ENCODE measurements at places on chromosomes 12 and 14. TPM values are rescaled to one million over a fixed set of nuclear protein-coding genes. Genes with fewer than 3 reads are reported as not detected.

DNA sequence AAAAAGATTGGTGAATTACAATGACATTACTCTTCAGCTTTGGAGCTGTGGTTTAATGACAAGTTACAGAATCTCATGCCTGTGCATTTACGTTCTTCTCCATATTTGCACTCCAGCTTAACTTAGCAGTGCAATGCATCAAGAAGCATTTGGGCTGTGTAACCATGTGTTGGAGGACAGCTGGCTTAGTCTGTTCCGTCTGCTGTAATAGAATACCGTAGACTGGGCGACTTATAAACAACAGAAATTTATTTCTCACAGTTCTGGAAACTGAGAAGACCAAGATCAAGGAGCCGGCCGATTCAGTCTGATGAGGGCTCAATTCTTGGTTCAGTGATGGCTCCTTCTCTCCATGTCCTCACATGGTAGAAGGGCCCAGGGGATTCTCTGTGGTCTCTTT, 943.5 kb downstream of the BCL11B start:
- no peaks in the 10 kb centered on the region for H3K36me3 ChIP-seq
- DNase-seq: no peak
- no peak overlapping the region for H3K27ac ChIP-seq
- H3K4me1 ChIP-seq: no peaks in the 10 kb centered on the region

DNA sequence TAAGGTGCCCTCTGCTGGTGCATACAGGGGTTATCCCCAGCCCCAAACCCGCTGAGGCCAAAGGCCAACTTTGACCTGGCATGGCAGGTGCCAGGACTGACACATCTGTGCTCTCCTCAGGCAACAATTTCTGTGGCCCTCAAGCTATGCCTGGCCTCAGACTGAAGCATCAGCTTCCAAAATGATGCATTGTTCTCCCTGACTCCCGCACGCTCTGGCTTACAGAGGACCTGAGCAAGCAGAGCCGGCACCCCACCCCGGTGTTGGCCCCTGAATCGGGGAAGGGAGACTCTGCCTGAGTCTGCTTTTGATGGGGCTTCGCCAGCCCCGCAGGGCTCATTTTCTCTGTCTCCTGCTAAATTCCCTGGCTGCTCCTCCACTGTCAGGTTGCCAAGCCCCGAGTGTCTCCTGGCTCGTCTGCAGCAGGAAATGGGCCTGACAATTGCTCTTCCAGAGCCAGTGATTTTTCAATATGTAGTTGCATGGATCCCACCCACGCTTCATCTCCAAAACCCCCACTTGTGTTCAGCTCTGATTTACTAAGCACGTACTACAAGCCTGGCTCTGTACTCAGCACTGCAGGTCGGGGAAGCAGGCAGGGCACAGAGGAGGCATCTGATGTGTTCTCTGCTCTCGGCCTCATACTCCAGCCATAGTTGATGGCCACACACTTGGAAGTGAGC, 126.1 kb downstream of the SLC38A6 start:
- H3K4me3 ChIP-seq: no peak overlapping the region
- DNase-seq: no peak
- no peaks in the 10 kb centered on the region for H3K27me3 ChIP-seq
- no peaks in the 10 kb centered on the region for H3K36me3 ChIP-seq
- peaks cover 15% of the 10 kb centered on the region for H3K4me1 ChIP-seq

DNA sequence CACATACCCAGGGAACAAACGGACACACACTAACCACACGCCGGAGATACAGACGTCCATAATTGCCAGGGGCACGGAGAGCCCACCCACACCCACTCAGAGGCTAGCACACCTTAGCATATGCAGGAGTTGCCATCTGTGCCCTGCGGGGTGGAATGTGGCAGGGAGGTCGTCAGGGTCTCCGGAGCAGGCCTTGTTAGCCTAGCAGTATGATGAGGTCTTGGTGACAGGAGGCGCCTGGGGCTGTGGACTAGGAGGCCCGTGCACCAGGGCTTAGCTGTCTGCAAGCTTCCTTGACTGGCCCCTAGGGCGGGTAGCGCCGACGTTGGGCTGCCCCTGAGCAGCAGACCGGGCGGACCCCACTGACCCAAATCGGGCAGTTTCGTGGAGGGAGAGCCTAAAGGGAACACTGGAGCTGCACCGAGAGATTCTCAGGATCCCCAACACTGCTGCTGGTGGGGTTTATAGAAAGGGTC, 10.0 kb downstream of the STAC3 start:
- H3K27me3 ChIP-seq: peaks cover 84% of the 10 kb centered on the region
- H3K36me3 ChIP-seq: no peaks in the 10 kb centered on the region
- H3K4me3 ChIP-seq: no peak overlapping the region
- no peak overlapping the region for H3K27ac ChIP-seq
- peak; percentile 28 for DNase-seq

DNA sequence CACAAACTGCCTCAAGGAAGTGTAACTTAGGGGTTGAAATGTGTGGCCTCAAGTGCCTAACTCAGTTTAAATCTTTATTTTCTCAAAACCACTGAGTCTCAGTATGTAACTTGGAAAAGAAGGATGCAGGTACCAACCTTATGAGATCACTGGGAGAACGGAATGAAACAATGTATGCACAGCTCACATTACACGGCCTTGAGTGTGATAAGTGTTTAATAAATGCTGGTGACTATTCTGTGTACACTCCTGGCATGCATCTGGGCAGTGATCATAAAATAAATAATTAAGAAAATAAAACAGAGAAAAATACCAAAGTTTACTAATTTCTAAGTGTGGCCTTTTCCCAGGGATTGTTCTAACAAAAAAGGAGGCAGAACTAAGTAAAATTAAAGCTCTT, 974.5 kb upstream of the FLRT2 start:
- H3K27me3 ChIP-seq: no peaks in the 10 kb centered on the region
- no peak overlapping the region for H3K4me3 ChIP-seq
- H3K36me3 ChIP-seq: no peaks in the 10 kb centered on the region
- no peak for DNase-seq
- no peak overlapping the region for H3K27ac ChIP-seq

GRCh38 chr14:94016446-94016976, 9.6 kb upstream of the OTUB2 start:
- DNase-seq: no peak
- H3K27me3 ChIP-seq: no peaks in the 10 kb centered on the region
- H3K27ac ChIP-seq: no peak overlapping the region
- H3K4me1 ChIP-seq: no peaks in the 10 kb centered on the region
- H3K36me3 ChIP-seq: no peaks in the 10 kb centered on the region

GRCh38 chr12:2391740-2392331, 339.0 kb downstream of the CACNA1C start:
- no peaks in the 10 kb centered on the region for H3K36me3 ChIP-seq
- H3K4me3 ChIP-seq: no peak overlapping the region
- peak overlapping the region; percentile 30 for H3K27ac ChIP-seq
- H3K27me3 ChIP-seq: no peaks in the 10 kb centered on the region
- H3K4me1 ChIP-seq: peaks cover 16% of the 10 kb centered on the region

SMIM41 gene
- 1.5 TPM for total RNA-seq

CCER1 gene
- not detected for total RNA-seq

DTX1 gene
- total RNA-seq: 4.3 TPM

LMNTD1 gene
- total RNA-seq: not detected

ETFBKMT gene
- 3.2 TPM for total RNA-seq

NEMP1 gene
- 6.2 TPM for total RNA-seq
